ENCODE measurements at places on chromosomes 7 and 10.

DNA sequence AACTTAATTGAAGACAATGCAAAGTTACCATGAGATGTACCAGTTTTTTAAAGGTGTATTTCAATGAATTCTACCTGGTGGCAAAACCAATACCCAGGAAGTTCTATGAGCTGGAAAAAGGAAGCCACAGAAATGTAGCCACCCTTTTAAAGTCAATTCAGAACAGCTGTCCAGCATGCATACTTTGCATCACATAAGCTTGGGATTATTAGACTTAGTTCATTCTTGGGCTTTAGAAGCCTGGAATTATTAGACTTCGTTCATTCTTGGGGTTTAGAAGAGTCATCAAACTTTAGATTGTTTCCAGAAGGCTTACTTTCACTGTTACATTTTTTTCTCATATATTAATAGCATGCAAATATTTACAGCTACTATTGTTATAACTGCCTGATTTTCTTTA is 20.9 kb downstream of the SLC25A13 start:
- H3K4me3 ChIP-seq, result no peak overlapping the region
- no peak for DNase-seq
- H3K27ac ChIP-seq, result no peak overlapping the region
- no peaks in the 10 kb centered on the region for H3K36me3 ChIP-seq
- no peaks in the 10 kb centered on the region for H3K4me1 ChIP-seq
- H3K27me3 ChIP-seq, result no peaks in the 10 kb centered on the region

DNA sequence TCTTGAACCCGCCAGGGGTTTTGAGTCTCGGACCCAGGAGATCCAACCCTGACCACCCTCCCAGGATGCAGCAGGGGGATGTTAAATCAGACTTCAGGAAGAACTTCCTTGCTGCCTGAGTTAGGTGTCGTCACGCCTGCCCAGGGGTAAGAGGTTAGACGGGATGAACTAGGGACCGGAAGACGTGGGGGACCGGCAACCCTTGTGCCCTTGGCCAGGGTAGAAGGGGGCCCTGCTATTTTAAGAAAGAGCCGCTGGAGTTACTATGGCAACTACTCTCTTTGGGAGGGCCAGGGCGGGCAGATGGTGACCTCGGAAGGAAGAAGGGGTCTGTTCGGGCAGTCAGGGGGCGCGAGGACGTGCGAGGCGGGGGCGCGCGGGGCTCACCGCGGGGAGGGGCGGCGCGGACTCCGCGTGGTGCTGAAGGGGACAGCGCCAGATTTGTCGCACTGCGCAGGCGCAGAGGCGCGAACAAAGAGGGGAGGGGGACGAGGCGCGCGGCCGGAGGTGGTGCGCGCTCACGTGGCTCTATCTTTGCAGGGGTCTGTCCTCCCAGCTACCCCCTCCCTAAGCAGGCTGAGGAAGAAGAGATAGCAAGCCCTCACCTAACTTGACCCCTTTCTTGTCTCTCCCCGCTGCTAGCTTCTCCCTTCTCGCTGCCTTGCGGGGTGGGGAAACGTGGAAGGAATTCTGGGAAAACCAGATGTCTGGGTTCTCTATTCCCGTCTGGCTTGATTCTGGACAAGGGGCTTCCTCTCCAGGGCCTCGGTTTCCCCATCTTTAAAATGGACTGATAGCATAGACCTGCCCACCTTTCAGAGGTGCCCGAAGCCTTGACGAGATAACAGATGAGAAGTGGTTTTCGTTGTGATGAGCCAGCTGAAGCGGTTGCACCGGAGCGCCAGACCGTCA is 940 bp upstream of the PSD start:
- H3K27ac ChIP-seq, result no peak overlapping the region
- peaks cover 26% of the 10 kb centered on the region for H3K27me3 ChIP-seq
- H3K36me3 ChIP-seq, result peaks cover 7% of the 10 kb centered on the region
- peak; percentile 72 for DNase-seq

DNA sequence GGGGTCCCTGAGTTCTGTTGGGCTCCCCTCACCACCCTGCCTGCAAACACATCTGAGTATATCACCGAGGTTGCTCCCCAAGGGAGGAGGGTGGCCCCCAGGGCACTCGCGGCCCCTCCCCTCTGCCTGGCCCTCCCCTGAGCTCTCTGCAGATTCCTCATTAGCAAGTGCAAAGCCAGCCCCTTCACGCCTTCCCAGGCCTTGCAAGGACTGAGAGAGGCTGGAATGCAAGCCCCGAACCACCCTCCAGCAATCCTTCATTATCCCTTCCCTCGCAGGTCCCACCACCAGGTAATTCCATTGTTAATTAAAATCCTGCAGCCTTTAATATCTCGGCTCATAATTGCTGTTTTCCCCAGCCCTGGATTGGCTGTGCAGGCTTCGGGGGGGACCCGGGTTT is 35.3 kb upstream of the MYL10 start:
- no peaks in the 10 kb centered on the region for H3K27me3 ChIP-seq
- no peak for DNase-seq
- no peaks in the 10 kb centered on the region for H3K36me3 ChIP-seq
- H3K4me1 ChIP-seq, result no peaks in the 10 kb centered on the region
- no peak overlapping the region for H3K4me3 ChIP-seq

- H3K4me3 ChIP-seq, result no peak overlapping the region
- no peak overlapping the region for H3K27ac ChIP-seq
- no peaks in the 10 kb centered on the region for H3K36me3 ChIP-seq
- DNase-seq, result no peak
These were observed 114.6 kb downstream of the TACC2 start for GRCh38 chr10:122103592-122103991.

- no peak overlapping the region for H3K27ac ChIP-seq
- H3K27me3 ChIP-seq, result no peaks in the 10 kb centered on the region
- no peaks in the 10 kb centered on the region for H3K36me3 ChIP-seq
- DNase-seq, result no peak
- H3K4me1 ChIP-seq, result no peaks in the 10 kb centered on the region
- no peak overlapping the region for H3K4me3 ChIP-seq
These were observed 6.9 kb upstream of the ZNF33A start for GRCh38 chr10:38003588-38003987.

GRCh38 chr10:27407271-27407670 is 96.8 kb upstream of the RAB18 start:
- H3K36me3 ChIP-seq, result no peaks in the 10 kb centered on the region
- H3K4me1 ChIP-seq, result no peaks in the 10 kb centered on the region
- no peak overlapping the region for H3K4me3 ChIP-seq
- peaks cover 4% of the 10 kb centered on the region for H3K27me3 ChIP-seq
- no peak for DNase-seq
- no peak overlapping the region for H3K27ac ChIP-seq

DNA sequence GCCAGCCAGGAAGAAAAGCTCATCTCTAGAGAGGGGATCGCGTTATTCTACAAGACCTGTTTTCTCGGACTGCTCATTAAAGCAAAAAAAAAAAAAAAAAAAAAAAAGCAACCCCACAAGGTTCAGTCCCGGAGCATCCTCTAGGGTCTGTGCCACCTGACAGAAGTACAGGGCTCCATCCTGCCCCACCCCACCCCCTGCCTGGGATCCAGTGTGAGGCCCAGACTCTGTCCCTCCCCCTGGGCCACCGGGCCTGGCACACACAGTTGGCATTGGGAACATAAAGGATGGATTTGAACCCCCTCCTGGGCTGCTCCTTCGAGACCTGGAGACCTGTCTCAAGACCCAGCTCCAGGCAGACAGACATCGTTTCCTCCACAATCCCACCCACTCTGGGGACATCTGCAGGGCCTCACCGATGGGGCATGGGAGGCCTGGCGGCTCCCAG is 688 bp downstream of the ORAI2 start:
- H3K36me3 ChIP-seq, result peaks cover 9% of the 10 kb centered on the region
- peak overlapping the region; percentile 79 for H3K27ac ChIP-seq
- no peaks in the 10 kb centered on the region for H3K27me3 ChIP-seq
- H3K4me3 ChIP-seq, result peak overlapping the region; percentile 94
- peak; percentile 56 for DNase-seq
- H3K4me1 ChIP-seq, result peaks cover 59% of the 10 kb centered on the region

GRCh38 chr7:125184801-125185200 is 255.2 kb upstream of the POT1 start:
- no peaks in the 10 kb centered on the region for H3K4me1 ChIP-seq
- no peak for DNase-seq
- no peak overlapping the region for H3K27ac ChIP-seq
- H3K4me3 ChIP-seq, result no peak overlapping the region
- H3K36me3 ChIP-seq, result no peaks in the 10 kb centered on the region
- no peaks in the 10 kb centered on the region for H3K27me3 ChIP-seq

DNA sequence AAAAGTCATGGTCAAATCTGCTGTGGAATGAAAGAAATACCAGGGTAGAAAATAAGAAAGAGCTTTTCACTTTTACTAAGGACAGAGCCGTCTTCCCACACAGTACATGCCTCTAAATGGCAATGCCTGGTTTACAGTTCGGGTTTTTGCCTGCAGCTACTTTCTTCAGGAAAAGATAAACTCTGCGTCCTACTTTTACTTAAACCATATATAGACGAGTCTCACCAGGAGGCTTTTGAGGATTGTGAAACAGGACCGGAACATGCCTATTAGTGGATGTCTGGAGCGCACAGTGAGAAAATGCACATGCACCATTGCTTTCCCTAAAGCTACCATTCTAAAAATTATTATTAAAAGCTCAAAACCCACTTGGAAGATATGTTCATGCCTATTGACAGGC is 70.5 kb downstream of the KLF6 start:
- no peak overlapping the region for H3K27ac ChIP-seq
- H3K36me3 ChIP-seq, result no peaks in the 10 kb centered on the region
- H3K4me3 ChIP-seq, result no peak overlapping the region

DNA sequence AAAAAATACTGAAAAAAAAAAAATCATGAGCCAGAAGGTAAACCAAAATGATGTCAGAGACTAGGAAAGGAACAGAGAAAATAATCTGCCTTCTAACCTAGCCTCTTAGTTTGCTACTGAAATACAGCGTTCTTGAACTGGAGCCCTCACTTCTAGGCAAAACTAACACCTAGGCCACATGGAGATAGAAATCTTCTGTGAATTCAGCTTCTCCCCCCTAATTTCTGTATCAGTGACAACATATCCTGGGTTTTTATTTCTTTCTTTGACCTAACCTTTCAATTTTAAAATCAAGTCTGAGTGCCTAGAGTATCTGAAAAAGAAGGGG is 100.1 kb upstream of the GLCCI1 start:
- no peak overlapping the region for H3K4me3 ChIP-seq
- no peaks in the 10 kb centered on the region for H3K27me3 ChIP-seq
- H3K36me3 ChIP-seq, result no peaks in the 10 kb centered on the region

GRCh38 chr10:28020993-28021982 is 22.4 kb upstream of the ODAD2 start:
- no peaks in the 10 kb centered on the region for H3K4me1 ChIP-seq
- H3K4me3 ChIP-seq, result no peak overlapping the region
- DNase-seq, result no peak
- H3K27me3 ChIP-seq, result no peaks in the 10 kb centered on the region
- H3K36me3 ChIP-seq, result no peaks in the 10 kb centered on the region

- H3K27ac ChIP-seq, result no peak overlapping the region
- no peaks in the 10 kb centered on the region for H3K36me3 ChIP-seq
- no peak overlapping the region for H3K4me3 ChIP-seq
- H3K4me1 ChIP-seq, result no peaks in the 10 kb centered on the region
- no peak for DNase-seq
These were observed 20.5 kb downstream of the NKX6-2 start for GRCh38 chr10:132765435-132765834.

- no peak overlapping the region for H3K4me3 ChIP-seq
- H3K36me3 ChIP-seq, result no peaks in the 10 kb centered on the region
- no peaks in the 10 kb centered on the region for H3K27me3 ChIP-seq
- no peaks in the 10 kb centered on the region for H3K4me1 ChIP-seq
- no peak for DNase-seq
- H3K27ac ChIP-seq, result no peak overlapping the region
These were observed 107.2 kb upstream of the FAM133B start for GRCh38 chr7:92697414-92697813.

GRCh38 chr10:123571978-123572377 is 94.2 kb upstream of the GPR26 start:
- no peak for DNase-seq
- no peak overlapping the region for H3K4me3 ChIP-seq
- H3K27ac ChIP-seq, result no peak overlapping the region
- H3K4me1 ChIP-seq, result no peaks in the 10 kb centered on the region
- no peaks in the 10 kb centered on the region for H3K27me3 ChIP-seq

GRCh38 chr7:135151533-135151932 is 3.7 kb downstream of the TMEM140 start:
- H3K27me3 ChIP-seq, result no peaks in the 10 kb centered on the region
- H3K4me3 ChIP-seq, result no peak overlapping the region
- peaks cover 21% of the 10 kb centered on the region for H3K4me1 ChIP-seq
- no peak for DNase-seq

DNA sequence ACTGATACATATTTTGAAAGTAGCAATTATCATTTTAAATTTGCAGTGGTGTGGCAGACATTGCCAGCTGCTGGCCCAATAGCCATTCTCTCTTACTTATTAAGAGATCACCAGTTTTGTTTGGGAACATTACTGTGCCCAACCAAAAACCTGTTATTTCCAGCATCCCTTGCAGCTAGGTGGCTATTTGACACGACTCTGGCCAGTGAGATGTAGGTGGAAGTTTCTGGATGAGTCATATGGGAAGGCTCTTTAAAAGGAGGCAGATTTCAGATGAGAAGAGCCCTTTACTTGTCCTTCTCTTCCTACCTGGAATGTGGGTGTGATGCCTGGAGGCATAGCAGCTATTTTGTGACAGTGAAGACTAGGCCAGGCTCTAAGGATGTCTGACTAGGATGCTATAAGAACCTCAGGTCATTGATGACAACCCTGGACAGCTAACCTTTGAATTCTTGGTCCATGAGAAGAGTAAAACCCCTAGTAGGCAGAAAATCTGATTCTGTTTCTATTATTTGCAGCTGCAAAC is 77.9 kb downstream of the CARD11 start:
- peaks cover 1% of the 10 kb centered on the region for H3K4me1 ChIP-seq
- peaks cover 17% of the 10 kb centered on the region for H3K36me3 ChIP-seq
- DNase-seq, result no peak

GRCh38 chr7:55280031-55280454 is 85.1 kb upstream of the LANCL2 start:
- peaks cover 2% of the 10 kb centered on the region for H3K27me3 ChIP-seq
- H3K36me3 ChIP-seq, result no peaks in the 10 kb centered on the region
- H3K4me1 ChIP-seq, result peaks cover 5% of the 10 kb centered on the region
- H3K4me3 ChIP-seq, result no peak overlapping the region
- no peak overlapping the region for H3K27ac ChIP-seq
- peak; percentile 84 for DNase-seq

DNA sequence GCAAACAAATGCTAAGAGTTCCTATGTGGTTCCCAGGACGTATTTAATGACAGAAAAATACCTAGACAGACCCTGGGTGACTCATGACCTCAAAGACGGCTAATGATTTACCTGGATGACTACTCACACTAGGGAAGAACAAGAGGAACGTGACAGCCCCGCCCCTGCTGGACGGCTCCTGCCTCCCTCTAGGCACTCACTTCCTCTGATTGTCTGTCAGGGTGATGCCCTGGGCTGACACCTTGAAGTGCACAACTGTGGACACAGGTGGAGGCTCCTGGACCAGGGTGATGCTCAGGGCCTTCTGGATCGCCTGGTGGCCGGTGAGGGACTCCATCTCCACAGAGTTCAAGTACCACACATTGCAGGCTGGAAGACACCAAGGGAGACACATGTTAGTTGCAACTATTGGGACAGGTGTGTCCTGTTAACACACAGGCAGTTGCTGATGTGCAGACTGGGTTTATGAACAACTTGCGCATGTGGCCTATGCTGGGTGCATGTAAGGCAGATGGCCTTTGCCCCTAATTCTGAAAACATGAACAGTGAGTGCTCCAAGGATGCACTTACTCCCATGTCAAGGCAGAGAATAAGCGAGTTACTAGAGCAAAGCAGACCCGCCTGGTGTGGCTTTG is 298.3 kb downstream of the TNS3 start:
- no peak overlapping the region for H3K4me3 ChIP-seq
- no peaks in the 10 kb centered on the region for H3K36me3 ChIP-seq
- no peak overlapping the region for H3K27ac ChIP-seq
- H3K27me3 ChIP-seq, result no peaks in the 10 kb centered on the region
- H3K4me1 ChIP-seq, result no peaks in the 10 kb centered on the region
- DNase-seq, result no peak

GRCh38 chr7:25863729-25864110 is 288.3 kb upstream of the NFE2L3 start:
- peaks cover 91% of the 10 kb centered on the region for H3K27me3 ChIP-seq
- no peak overlapping the region for H3K27ac ChIP-seq
- DNase-seq, result no peak

Data from natural killer cell (primary cell).